ENCODE measurements at places on chromosomes 5 and 9.
A peak's percentile ranks its signal among the peaks of the same experiment; 100 is the strongest.

- H3K4me1 ChIP-seq, result peaks cover 25% of the 10 kb centered on the region
- no peak overlapping the region for H3K4me3 ChIP-seq
- DNase-seq, result no peak
- H3K27me3 ChIP-seq, result no peaks in the 10 kb centered on the region
- no peak overlapping the region for H3K27ac ChIP-seq
Measured at GRCh38 chr9:114223564-114224246, 68.4 kb downstream of the COL27A1 start.

GRCh38 chr5:38381361-38381760, 123.0 kb downstream of the EGFLAM start:
- H3K27me3 ChIP-seq, result peaks cover 10% of the 10 kb centered on the region
- H3K4me1 ChIP-seq, result peaks cover 4% of the 10 kb centered on the region
- no peaks in the 10 kb centered on the region for H3K36me3 ChIP-seq
- no peak overlapping the region for H3K4me3 ChIP-seq

DNA sequence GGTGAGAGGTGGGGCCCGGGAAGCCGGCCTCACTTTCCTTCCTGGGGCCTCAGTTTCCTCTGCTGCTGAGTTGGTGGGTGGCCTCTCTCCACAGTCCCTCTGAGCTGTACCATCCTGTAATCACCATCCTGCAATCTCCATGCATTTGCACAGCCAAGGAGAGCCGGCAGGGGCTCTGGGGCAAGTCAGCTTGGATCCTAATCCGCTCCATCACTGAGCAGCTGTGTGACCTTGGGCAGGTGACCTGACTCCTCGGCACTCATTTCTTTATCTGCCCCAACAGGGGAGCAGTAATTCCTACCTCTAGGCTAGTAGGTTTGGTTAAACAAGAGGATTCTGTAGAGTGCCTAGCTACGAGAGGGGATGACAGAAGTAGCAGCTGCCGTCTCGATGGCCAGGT, 88.2 kb upstream of the ZNF618 start:
- peaks cover 17% of the 10 kb centered on the region for H3K27me3 ChIP-seq
- H3K4me1 ChIP-seq, result no peaks in the 10 kb centered on the region
- no peak overlapping the region for H3K27ac ChIP-seq
- DNase-seq, result no peak
- H3K4me3 ChIP-seq, result no peak overlapping the region

- H3K4me1 ChIP-seq, result no peaks in the 10 kb centered on the region
- DNase-seq, result no peak
- H3K27ac ChIP-seq, result no peak overlapping the region
Measured at GRCh38 chr9:115439641-115440040, 321.7 kb upstream of the TNC start.

GRCh38 chr5:68424799-68425537, 209.4 kb downstream of the PIK3R1 start:
- H3K27me3 ChIP-seq, result no peaks in the 10 kb centered on the region
- H3K4me1 ChIP-seq, result no peaks in the 10 kb centered on the region
- no peak overlapping the region for H3K27ac ChIP-seq
- DNase-seq, result no peak

DNA sequence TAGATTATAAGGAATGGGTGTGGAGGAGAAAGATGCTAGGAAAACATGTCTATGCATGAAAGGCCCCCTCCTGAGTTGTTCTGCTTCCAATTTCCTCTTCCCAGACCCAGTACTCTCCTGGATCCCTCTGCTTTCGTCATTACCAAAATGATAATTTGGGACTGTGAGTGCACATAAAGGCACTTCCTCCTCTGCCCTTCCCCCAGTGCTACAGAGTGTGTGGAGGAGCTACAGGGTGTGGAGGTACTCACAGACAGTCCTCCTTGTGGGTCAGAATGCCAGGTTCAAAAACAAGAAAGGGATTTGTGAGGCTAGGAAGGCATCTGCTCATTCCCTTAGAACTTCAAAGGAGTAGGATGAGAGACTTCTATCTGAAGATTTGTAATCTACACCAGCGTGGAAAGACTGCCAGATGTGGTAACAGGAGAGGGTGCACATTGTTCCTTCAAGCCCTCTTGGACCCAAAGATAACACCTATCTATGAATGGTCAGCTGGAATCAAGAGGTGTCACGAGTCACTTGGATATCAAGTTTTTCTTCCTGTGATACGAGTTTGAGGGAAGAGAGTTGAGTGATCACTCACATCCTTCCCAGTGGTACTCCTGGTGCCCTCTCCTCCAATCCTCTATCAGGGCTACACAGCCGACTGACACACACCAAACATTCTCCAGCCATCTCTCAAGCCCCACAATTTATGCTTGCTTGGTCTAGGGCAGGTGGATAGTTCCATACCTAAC, 201.1 kb downstream of the EPB41L4A start:
- no peaks in the 10 kb centered on the region for H3K36me3 ChIP-seq
- no peak overlapping the region for H3K4me3 ChIP-seq
- DNase-seq, result no peak
- H3K4me1 ChIP-seq, result no peaks in the 10 kb centered on the region
- no peaks in the 10 kb centered on the region for H3K27me3 ChIP-seq

- no peaks in the 10 kb centered on the region for H3K27me3 ChIP-seq
- peaks cover 7% of the 10 kb centered on the region for H3K4me1 ChIP-seq
- no peak overlapping the region for H3K27ac ChIP-seq
- no peak overlapping the region for H3K4me3 ChIP-seq
- peak; percentile 26 for DNase-seq
Measured at GRCh38 chr9:129724456-129725190, 28.2 kb downstream of the PTGES start.

- H3K4me3 ChIP-seq, result no peak overlapping the region
- H3K4me1 ChIP-seq, result peaks cover 8% of the 10 kb centered on the region
- no peaks in the 10 kb centered on the region for H3K36me3 ChIP-seq
- peak overlapping the region; percentile 18 for H3K27ac ChIP-seq
- no peaks in the 10 kb centered on the region for H3K27me3 ChIP-seq
Measured at GRCh38 chr9:113772121-113772810, 103.8 kb upstream of the ZNF618 start.

DNA sequence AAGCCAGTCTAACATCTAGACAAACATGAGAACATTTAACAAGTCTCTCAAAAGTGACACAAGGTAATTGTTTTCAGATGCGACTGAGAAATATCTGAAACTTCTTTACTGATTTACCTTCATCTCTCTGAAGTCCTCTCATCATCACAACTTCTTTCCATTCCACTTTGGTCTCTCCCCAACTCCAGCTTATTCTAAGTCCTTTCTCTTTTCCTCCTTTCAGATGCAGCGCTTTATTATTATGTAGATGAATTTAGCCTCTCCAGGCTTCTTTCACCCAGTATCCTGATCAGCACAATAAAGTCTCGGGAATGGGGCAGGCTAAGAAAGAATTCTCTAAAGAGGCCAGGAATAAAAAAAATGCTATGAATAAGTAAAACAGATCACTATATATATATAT, 128.0 kb downstream of the KCTD16 start:
- no peak overlapping the region for H3K4me3 ChIP-seq
- no peaks in the 10 kb centered on the region for H3K27me3 ChIP-seq
- no peak for DNase-seq

- H3K27me3 ChIP-seq, result no peaks in the 10 kb centered on the region
- no peaks in the 10 kb centered on the region for H3K36me3 ChIP-seq
- peak overlapping the region; percentile 99 for H3K27ac ChIP-seq
- no peak for DNase-seq
- peaks cover 17% of the 10 kb centered on the region for H3K4me1 ChIP-seq
- H3K4me3 ChIP-seq, result no peak overlapping the region
Measured at GRCh38 chr5:59128646-59129290, 545.9 kb downstream of the RAB3C start.

GRCh38 chr5:181173420-181174342, 26.3 kb downstream of the OR2V2 start:
- H3K4me1 ChIP-seq, result no peaks in the 10 kb centered on the region
- H3K36me3 ChIP-seq, result no peaks in the 10 kb centered on the region
- no peak overlapping the region for H3K27ac ChIP-seq
- H3K4me3 ChIP-seq, result peak overlapping the region; percentile 39
- peak; percentile 59 for DNase-seq
- H3K27me3 ChIP-seq, result no peaks in the 10 kb centered on the region

- DNase-seq, result no peak
- H3K27me3 ChIP-seq, result no peaks in the 10 kb centered on the region
- no peak overlapping the region for H3K27ac ChIP-seq
- H3K36me3 ChIP-seq, result no peaks in the 10 kb centered on the region
- H3K4me3 ChIP-seq, result no peak overlapping the region
- H3K4me1 ChIP-seq, result no peaks in the 10 kb centered on the region
Measured at GRCh38 chr5:62786099-62786498, 207.5 kb downstream of the LRRC70 start.

DNA sequence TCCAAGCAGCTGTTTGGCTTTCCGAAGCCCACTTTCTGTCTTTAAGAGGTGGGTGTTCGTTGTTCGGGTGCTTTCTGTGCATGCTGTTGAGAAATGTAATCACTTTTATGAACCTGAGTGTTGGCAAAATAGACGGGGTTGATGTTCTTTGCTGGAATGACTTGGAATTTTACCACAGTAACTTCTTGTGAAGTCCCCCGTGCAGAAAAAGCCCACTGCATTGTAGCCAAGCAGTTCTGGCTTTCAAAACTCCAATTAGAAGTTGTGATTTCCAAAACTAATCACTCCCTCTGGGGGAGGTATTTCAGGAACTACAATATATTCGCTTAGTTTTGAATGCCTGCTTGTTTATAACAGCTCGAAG, 111.1 kb downstream of the PAM start:
- H3K27ac ChIP-seq, result peak overlapping the region; percentile 68
- H3K27me3 ChIP-seq, result no peaks in the 10 kb centered on the region
- peaks cover 23% of the 10 kb centered on the region for H3K36me3 ChIP-seq
- H3K4me1 ChIP-seq, result peaks cover 5% of the 10 kb centered on the region

- no peak overlapping the region for H3K27ac ChIP-seq
- H3K4me3 ChIP-seq, result no peak overlapping the region
- H3K36me3 ChIP-seq, result no peaks in the 10 kb centered on the region
Measured at GRCh38 chr5:125402787-125403186, 656.3 kb upstream of the ZNF608 start.

- no peaks in the 10 kb centered on the region for H3K27me3 ChIP-seq
- DNase-seq, result peak; percentile 88
- peak within 1 kb of the TSS; percentile 74 for H3K27ac ChIP-seq
- peaks cover 4% of the 10 kb centered on the region for H3K36me3 ChIP-seq
Measured at GRCh38 chr9:136545965-136546696, at the start of gene NOTCH1. NOTCH1 (minus strand) TSS chr9:136546048; CDS start chr9:136545786, 262 bp downstream.

- H3K4me1 ChIP-seq, result no peaks in the 10 kb centered on the region
- no peak for DNase-seq
- no peak overlapping the region for H3K4me3 ChIP-seq
- no peak overlapping the region for H3K27ac ChIP-seq
- no peaks in the 10 kb centered on the region for H3K36me3 ChIP-seq
- H3K27me3 ChIP-seq, result no peaks in the 10 kb centered on the region
Measured at GRCh38 chr5:72784129-72784528, 32.3 kb upstream of the TNPO1 start.

DNA sequence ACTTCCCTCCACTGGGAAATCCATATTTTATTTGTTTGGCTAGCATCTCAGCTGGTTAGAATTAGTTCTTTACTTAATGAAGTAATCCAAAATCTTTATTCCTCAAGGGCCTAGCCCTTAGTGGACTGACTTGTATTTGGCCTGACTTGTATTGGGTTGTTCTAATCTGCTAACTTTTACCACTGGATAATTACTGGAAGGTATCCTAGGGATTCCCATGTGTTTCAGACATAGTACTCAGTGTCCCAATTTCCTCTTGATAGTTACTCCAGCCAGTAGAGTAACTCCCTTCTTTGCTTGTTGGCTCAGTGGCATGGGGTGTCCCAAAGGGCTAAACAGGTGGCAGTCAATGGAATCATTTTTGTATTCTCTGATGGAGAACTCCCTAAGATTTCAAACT, 156.0 kb downstream of the DCP2 start:
- H3K4me1 ChIP-seq, result no peaks in the 10 kb centered on the region
- H3K27ac ChIP-seq, result no peak overlapping the region
- H3K27me3 ChIP-seq, result no peaks in the 10 kb centered on the region
- no peak for DNase-seq
- no peak overlapping the region for H3K4me3 ChIP-seq

GRCh38 chr9:135252980-135253304, 165.5 kb downstream of the OLFM1 start:
- DNase-seq, result no peak
- H3K27me3 ChIP-seq, result no peaks in the 10 kb centered on the region
- peaks cover 5% of the 10 kb centered on the region for H3K4me1 ChIP-seq
- no peak overlapping the region for H3K27ac ChIP-seq

GRCh38 chr9:127509955-127510299, 58.6 kb downstream of the LRSAM1 start:
- H3K27me3 ChIP-seq, result no peaks in the 10 kb centered on the region
- H3K27ac ChIP-seq, result peak overlapping the region; percentile 27
- no peak overlapping the region for H3K4me3 ChIP-seq
- DNase-seq, result no peak

DNA sequence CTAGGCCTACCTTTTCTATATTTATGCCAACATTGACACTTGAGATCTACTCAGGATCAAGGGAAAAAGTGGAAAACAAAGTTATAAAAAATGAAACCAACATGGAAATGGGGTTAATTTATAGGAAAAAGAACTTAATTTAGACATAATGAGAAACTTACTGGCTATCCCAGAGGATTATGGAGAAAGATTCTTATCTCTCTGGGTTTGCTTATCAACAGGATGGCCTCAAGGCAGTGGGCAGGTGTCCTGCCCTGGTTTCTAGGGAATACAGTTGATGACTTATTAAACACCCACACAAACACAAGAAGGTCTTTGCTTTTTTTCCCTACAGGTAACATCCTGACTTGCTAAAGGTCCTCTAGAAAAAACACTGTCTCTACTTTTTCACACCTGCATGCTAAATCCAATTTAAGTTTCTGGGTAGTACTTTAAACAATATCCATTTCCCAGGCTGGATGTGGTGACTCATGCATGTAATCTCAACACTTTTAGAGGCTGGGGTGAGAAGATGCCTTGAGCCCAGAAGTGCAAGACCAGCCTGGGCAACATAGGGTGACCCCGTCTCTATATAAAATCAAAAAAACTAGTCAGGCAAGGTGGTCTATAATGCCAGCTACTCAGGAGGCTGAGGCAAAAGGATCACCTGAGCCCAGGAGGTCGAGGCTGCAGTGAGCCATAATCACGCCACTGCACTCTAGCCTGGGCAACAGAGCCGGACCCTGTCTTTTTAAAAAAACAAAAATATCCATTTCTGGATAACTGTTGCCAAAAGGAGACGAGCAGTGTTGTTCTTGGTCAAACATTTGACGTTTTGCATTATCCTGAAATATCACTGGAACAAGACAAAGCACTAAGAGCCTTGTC, 6.6 kb upstream of the ZNF608 start:
- H3K36me3 ChIP-seq, result no peaks in the 10 kb centered on the region
- H3K4me1 ChIP-seq, result no peaks in the 10 kb centered on the region
- H3K4me3 ChIP-seq, result no peak overlapping the region
- no peak for DNase-seq
- H3K27ac ChIP-seq, result no peak overlapping the region

GRCh38 chr5:87400305-87400899, 12.3 kb downstream of the CCNH start:
- no peaks in the 10 kb centered on the region for H3K4me1 ChIP-seq
- H3K36me3 ChIP-seq, result peaks cover 88% of the 10 kb centered on the region
- H3K27ac ChIP-seq, result no peak overlapping the region

DNA sequence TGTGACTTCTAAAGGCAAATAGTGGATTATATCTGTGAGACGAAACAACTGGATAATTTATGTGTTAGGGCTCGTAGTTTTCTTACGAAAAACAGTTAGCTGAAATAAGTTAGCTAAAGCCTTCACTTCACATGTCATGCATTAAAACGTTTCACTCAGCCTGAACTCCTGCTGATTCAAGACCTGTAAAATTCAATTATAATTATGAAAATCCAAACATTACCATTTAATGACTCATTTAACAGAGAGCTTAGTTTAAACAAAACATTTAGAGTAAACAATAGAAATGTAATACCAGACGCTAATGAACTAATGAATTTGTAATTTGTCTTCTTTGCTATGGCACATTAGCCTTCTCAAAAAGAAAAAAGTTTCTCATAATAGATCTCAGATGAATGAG, 1.7 kb downstream of the TAL2 start:
- DNase-seq, result no peak
- H3K36me3 ChIP-seq, result no peaks in the 10 kb centered on the region
- H3K4me1 ChIP-seq, result no peaks in the 10 kb centered on the region
- no peaks in the 10 kb centered on the region for H3K27me3 ChIP-seq
- no peak overlapping the region for H3K4me3 ChIP-seq

Measured in SK-N-SH (cell line).